ENCODE measurements at places on chromosomes 6 and 20. TPM values are rescaled to one million over a fixed set of nuclear protein-coding genes. Genes with fewer than 3 reads are reported as not detected.
A peak's percentile ranks its signal among the peaks of the same experiment; 100 is the strongest.

Gene ETV7
- polyA plus RNA-seq, result 2.2 TPM

Gene LBP
- polyA plus RNA-seq, result not detected

Gene BMP7
- not detected for polyA plus RNA-seq

Gene SLC26A8
- polyA plus RNA-seq, result 1.7 TPM

Gene LINC00237
- 0.31 TPM for polyA plus RNA-seq

Gene SOX12
- polyA plus RNA-seq, result 0.03 TPM

Gene SEL1L2
- not detected for polyA plus RNA-seq

Gene SLC4A11
- polyA plus RNA-seq, result 0.33 TPM

Gene GSTA4
- 0.18 TPM for polyA plus RNA-seq

Gene SLC35D3
- polyA plus RNA-seq, result not detected

GRCh38 chr6:134435814-134436280 lies 117.9 kb upstream of the SGK1 start:
- no peak for DNase-seq

DNA sequence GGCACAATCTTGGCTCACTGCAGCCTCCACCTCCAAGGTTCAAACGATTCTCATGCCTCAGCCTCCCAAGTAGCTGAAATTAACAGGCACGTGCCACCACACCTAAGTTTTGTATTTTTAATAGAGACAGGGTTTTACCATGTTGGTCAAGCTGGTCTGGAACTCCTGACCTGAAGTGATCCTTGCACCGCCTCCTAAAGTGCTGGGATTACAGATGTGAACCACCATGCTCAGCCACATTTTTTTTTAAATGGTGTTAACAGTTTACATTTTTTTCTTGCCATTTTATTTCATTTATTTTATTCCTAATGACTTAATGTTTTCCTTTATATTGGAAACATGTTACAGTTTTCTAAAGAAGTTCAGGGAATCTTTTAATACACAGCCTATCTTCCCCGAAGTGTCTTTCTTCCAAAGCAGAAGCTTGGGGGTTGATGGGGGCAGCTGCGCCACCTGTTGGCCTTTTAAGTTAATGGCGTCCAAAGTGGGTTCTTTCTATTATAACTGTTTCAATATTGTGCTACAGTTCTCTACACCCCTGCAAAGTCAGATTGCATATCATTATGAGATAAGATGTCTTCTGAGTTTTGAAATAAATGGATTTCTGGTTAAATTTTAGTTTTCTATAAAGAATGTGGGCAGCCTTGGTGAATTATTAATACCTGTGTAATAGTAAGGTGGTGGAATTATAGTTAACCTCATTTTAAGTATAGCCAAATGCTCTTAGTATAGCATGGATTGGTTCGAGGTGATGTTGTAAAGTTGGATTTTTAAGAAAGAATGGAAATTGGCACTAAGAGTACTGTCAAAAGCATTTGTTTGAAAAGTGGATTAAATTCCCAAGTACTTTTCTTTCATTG lies 42.0 kb upstream of the PLCG1 start:
- DNase-seq, result peak; percentile 62

- DNase-seq, result no peak
Measured at GRCh38 chr6:74937936-74938335, 267.9 kb downstream of the COL12A1 start.

- no peak for DNase-seq
Measured at GRCh38 chr6:42128460-42129359, 13.7 kb downstream of the C6orf132 start.

GRCh38 chr20:25242231-25242630 lies 5.7 kb upstream of the PYGB start:
- DNase-seq, result no peak

- no peak for DNase-seq
Measured at GRCh38 chr6:126051791-126052190, 65.5 kb downstream of the TRMT11 start.

DNA sequence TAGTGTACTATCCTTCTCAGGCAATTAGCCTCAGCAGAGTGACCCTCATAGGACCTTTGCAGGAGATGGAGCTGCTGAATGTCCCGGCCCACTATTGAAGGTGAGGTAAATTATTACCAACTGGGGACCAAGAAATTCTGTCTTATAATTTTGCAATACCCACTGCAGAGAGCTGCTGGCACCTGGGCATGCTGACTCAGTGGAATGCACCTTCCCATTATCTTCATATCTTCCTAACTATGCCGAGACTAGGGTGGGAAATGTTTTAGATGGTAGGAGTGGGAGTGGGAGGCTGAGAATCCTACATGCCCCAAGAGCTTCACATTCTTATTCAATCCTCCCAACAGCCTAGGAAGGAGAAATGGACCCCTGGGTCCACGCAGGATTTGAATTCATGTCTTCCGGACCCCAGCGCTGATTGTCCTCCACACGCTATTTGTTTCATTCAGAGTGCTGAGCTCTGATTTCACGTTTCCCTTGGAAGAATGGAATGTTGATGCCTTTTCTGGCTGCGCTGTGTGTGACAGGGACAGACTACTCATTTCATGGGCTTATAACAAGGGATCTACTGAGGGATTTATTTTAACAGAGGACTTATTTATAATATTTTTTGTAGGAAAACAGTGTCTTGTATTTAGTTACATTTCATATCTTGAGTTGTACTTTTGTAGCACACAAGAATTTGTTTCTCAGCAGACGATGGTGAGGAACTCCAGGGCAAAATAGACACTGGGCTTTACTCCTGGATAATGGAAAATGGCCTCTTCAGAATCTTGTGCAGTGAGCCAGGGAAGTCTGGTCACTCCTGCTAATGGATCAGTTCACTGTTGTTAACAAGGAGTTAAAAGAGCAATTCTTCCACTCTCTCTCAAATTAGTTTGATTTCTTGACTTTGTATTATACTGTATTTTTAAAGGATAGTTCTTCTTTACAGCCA lies 66.4 kb downstream of the FYN start:
- no peak for DNase-seq

- DNase-seq, result no peak
Measured at GRCh38 chr20:45685896-45686295, 15.9 kb upstream of the WFDC11 start.

GRCh38 chr20:53625311-53626129 lies 31.9 kb upstream of the ZNF217 start:
- no peak for DNase-seq

DNA sequence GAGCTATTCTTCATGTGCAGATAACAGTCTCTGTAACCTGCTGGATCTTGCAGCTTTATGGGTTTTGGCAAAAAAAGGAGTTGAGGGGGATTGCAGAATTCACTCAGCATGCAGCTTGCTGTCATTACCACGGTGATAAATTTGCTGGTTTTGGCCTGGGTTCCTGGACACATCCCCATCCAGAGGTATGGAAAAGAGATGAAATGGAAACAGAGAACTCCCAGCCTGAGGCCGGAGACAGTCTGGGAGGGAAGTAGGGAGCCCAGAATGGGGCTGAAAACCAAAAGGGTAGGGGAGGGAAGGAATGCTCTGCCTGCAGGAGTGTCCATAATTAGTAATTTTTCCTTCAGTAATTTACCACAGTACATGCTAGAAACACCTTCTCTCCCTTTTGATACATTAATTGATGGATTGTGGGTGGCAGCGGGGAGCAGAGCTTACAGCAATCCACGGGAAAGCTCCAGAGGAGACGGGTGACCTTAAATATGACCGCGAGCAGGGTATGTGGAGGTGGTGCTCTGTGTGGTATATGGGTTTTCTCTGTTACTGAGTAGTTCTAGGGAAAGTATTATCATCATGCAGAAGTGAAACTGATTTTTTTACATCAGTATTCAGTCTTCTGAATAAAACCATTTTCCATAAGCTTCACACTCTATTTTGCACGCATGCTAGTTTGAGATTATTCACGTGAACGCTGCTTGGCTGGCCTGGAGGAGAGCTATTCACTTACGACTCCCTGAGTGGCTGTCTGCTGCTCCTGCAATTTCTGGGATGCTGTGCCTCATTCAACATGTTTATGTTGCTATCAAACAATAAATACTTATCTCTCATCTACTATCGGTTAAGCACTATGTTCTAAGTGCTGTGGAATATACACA lies 66.3 kb upstream of the KCNK16 start:
- DNase-seq, result no peak

DNA sequence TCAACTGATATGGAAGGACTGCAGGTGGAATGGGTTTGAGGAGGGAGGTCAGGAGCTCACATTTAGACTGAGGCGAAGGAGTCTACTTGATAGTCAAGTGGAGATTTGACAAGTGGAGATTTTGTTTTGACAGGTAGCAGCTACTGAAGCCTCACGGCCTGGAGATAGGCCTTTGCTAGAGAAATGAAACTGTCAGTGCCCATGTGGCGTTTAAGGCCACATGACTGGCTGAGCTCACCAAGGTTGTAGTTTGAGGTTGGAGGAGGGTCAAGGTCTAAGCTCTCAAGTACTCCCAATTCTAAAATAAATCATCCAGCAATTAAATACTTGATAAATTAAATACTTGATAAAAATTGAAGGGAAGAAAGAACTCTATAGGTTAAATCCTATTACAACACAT lies 80.1 kb upstream of the C6orf118 start:
- DNase-seq, result no peak

GRCh38 chr6:37987559-37987958 lies 168.0 kb downstream of the ZFAND3 start:
- DNase-seq, result no peak

DNA sequence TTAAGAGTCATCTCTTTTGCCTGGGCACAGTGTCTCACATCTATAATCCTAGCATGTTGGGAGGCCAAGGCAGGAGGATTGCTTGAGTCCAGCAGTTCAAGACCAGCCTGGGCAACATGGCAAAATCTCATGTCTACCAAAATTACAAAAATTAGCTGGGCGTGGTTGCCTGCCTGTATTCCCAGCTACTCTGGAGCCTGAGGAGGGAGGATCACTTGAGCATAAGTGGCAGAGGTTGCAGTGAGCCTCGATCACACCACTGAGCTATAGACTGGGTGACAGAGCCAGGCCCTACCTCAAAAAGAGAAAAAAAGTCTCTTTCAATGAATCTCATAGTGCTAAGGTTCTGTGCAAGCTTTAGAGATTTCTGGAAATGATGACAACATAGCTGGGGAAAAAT lies 1.5 kb downstream of the HLA-DRB1 start:
- no peak for DNase-seq

- DNase-seq, result no peak
Measured at GRCh38 chr6:23435126-23435525, 690.9 kb upstream of the NRSN1 start.

DNA sequence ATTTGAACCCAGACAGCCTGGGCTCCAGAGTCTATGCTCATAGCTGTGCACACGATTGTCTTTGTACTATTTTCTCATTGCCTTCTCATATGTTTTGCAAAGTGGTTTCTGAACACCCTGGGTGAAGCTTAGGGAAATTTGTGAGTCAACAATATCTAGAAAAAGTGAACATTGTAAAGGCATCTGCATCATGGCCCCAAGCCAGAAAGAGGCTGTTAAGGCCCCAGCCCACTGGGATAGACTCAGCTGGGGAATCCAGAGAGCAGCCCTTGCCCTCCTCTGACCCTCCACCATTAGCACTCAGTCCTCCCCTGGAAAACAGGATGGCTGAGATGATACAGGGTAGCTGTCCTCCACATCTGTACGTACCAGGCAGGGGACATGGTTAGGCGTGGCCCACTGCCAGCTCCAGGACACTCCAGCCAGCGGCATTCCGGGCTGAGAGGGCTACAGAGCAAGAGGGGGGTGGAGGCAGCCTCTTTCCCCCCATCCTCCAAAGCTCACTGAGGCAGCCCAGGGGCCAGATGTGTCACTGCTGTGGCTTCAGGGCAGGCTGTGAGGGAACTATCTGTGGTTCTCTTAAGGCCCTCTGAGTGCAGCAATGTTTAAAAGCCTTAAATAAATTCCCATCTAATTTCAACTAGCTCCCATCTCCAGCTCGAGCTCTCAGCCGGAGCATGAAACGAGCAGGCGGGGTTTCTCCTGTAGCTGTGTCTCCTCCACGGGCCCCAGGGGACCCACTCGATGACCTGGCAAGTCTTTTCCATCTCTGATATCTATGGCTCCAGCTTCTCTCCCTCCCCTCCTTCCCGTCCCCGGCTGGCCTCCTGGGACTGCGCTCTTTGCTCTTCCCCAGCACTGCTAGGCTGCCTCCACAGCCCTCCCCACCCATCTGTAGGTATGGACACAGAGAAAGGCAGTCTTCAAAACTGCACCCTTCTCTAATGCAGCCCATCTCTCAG lies 209.4 kb upstream of the LRFN2 start:
- DNase-seq, result no peak

DNA sequence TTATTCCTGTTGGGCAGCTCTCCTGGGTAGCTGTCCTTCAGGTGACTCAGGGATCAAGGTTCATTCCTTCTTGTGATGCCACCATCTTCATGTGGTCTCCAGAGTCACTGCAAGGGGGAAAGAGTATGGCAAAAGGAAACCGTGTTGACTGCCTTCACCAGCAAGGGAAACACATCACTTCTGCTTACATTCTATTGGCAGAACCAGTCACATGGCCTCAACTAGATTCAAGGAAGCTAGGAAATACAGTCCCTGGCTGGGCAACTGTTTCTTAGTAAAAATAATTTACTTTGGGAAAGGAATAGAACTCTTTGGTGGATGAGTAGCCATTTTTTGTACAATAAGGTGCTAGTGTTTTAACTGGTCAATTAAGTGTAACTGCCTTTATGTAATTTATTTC lies 5.3 kb downstream of the ANKRD6 start:
- no peak for DNase-seq

GRCh38 chr6:25130518-25130917 lies 148.7 kb upstream of the CARMIL1 start:
- DNase-seq, result peak; percentile 31
